ENCODE measurements at places on chromosomes 1 and 21.

DNA sequence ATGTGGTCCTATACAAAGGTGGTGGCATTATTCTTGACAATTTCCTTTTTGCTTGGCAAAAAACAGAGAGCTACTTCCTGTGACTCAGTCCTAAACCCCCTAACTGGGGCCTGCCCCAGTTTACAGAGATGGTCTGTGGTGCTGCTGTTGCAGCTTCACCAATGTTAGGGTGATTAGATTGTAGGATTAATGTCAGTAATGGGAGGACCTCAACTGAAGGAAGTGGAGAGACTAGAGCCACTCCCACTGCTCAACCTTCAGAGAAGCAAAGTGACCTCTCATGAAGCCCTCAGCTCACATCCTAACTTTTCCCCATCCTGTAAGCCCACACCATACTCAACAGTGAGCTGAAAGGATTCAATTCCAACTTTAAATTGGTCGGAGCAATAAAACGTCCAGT is 3.6 kb downstream of the S100A6 start:
- DNase-seq = no peak

GRCh38 chr1:219659684-219660083 is 46.8 kb upstream of the ZC3H11B start:
- DNase-seq = no peak

DNA sequence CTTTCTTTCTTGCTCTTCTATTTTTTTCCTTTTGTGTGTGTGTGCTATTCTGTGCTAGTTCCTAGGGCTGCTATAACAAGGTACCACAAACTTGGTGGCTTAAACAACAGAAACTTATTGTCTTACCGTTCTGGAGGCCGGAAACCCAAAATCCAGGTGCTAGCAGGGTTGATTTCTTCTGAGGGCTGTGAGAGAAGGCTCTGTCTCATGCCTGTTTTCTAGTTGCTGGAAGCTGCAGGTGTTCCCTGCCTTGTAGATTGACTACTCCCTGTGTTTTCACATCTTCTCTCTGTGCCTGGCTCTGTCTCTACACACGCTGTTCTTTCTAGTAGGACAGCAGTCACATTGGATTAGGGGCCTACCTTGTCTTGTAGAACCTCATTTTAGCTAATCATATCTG is 150.9 kb upstream of the DSCAM start:
- no peak for DNase-seq

GRCh38 chr1:220896092-220896491 is 16.8 kb downstream of the HLX start:
- no peak for DNase-seq

DNA sequence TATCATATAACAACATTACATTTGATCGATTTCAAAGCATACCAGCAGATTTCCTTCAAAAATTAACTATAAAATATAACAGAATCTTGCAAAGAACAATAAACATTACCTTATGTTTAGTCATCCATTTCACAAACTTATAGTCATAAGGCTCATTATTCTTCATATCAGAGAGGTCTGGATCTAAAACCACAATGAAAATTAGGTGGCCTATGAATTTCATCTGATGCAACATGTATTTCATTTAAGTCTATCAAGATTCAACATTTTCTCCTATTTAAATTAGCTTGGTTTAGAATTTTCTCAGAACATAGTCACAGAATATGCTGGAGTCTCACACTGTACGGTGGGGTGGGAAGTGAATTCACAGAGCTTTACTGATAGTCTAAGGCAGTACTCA is 49.2 kb downstream of the KYAT3 start:
- DNase-seq = no peak

DNA sequence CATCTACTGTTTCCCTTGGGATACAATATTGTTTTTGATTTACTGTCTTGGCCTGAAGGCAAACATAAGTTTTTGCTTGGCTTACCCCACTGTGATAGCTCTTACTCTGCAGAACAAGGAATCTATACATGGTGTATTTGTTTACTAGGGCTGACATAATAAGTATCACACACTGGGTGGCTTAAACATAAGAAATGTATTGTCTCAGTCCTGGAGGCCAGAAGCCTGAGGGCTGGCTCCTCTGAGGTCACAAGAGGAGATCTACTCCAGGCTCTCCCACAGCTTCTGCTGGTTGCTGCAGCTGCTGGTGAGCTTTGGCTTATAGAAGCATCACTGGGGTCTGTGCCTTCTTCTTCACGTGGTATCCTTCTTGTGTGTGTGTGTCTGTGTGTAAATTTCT is 30.7 kb upstream of the IGSF5 start:
- DNase-seq = no peak

GRCh38 chr1:175287377-175287776 is 94.8 kb upstream of the KIAA0040 start:
- DNase-seq = no peak

- DNase-seq = no peak
These were observed 565.7 kb upstream of the PLXNA2 start for GRCh38 chr1:208809876-208810275.

GRCh38 chr1:159829822-159830465 is 3.3 kb downstream of the SLAMF8 start:
- peak; percentile 50 for DNase-seq

DNA sequence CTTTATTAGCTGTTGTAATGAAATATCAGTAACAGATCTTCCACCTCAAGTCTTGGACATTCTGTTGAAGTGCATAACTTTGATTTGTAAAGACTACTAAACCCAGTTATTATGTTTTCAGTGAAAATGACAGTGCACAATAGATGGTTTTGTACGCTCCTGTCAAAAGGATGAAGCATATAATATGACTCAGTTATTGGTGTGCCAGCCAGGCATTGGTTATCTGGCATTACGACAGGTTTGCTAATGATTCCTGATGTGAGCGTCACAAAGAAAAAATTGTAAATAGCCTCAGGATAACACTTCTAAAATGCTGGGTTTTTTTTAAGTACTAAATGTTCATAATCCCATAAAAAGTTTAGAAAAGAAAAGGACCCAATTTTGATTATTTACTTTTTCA is 147.9 kb downstream of the MAGI3 start:
- DNase-seq = no peak

DNA sequence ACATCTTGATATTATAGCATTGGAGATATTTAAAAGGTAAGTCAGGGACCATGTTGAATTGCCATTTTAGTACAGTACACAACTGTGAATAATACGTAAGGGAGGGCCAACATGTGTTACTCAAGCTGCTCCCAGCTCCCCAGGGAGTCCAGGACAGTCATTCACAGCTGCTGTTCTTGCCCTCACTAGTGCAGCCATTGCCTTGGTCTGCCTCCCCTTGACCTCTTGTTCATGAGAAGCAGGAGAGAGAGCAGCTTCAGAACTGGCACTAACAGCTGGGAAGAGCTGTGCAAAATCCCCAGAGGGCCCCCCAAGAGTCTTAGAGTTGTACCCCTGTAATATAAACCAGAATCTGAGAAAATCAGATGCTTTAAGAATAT is 16.4 kb downstream of the TCEANC2 start:
- DNase-seq = peak; percentile 19

GRCh38 chr1:59605184-59605583 is 209.6 kb upstream of the HOOK1 start:
- DNase-seq = no peak

DNA sequence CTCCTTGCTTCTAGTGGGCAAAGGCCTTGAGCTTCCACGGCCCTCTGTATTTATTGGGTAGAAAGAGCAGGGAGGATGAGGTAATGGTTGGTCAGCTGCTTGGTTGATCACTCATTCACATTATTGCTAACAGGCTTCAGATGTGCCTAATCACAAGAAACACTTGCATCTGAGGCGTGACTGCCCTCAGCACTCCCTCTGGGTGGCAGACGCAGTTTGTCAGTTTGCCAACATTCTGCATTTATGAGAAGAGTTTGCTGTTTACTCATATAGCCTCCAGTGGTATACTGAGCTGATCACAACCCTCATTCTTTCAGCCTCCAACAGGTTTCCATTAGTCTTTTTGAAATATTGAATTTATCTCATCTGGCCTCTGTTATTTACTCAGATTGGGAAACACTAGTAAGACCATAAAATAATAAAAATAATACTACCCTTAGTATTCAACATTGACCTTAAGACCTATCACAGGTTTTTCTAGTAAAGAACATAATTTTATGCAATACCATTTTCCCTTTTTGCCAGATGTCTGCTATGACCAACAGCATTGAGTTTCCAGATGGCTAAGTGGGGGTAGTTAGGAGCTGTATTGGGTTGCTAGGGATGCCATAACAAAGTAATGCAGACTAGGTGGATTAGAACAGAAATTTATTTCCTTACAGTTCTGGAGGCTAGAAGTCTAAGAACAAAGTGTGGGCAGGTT is 53.3 kb downstream of the PTGFR start:
- no peak for DNase-seq

DNA sequence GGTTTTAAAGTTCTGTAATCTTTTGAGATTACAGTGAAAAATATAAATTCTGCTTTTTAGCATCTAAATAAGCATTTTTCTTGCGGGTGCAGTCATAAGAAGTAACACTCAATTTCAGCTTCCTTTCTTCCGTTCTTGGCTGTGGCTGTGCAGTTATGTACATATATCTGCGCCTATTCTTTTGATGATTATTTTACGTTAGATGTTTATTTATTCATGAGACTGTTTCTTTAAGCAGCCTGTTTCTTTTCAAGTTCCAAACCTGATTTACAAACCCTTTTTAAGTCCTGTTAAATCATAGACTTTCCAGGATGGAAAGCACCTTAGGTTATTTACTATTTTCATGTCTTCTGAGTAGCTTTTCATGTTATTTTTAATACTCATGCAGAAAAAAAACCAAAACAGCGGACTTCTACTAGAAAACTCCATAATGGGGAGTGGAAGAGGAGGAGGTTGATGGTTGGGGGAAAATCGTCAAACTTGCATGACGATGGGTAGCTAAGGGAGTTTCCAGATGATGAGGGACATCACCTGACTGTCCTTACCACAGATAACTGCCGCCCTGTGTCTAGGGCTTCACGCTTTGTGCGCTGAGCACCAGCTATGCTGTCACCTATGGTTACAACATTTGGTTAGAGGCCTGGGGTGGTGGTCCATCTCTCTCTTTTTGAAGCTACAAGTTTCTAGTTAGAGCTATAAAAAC is 2.6 kb downstream of the PRDM2 start:
- no peak for DNase-seq
